ENCODE measurements at places on chromosomes 6 and 20.

DNA sequence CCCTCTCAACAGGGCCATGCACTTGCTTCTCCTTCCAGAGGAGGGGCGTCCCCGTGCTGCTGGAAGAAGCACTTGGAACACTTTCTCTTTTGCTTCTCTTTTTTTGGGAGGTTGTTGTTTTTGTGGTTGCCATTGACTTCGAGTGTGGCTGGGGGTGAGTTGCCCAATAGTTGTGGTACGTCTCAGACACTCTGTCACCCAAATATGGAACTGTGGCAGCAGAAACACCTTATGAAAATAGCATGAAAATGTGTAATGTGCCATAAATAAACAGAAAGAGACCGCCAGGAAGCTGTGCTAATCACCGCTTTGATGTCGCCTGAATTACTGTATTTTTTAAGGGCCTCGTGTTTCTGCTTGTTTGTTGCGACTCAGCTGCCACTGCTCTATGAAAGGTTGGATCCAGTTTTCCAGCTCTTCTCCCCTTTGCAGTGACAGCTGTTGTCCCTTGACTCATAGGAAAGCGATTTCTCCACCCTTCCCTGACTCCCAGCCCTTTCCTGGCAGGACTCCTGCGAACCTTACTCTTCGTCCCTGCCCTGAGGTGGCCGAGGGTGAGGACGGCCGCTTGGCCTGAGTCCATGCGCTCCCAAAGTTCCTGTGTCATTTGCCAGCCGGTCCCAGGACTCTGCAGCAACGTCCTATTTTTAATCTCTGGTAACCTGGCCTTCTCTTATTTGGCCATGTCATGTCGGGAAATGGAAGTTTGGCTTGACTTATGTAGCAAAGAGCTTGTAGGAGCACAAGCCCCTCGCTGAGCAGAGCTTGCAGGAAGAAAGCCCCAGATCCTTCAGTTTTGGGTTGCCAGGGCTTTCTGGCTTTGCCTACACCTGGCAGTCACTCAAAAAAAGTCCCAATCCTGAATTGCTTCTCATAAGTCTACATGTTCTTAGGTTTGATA lies 694.6 kb downstream of the QKI start:
- peak; percentile 34 for DNase-seq

- no peak for DNase-seq
These were observed 2.6 kb downstream of the BLCAP start for GRCh38 chr20:37524859-37525708.

DNA sequence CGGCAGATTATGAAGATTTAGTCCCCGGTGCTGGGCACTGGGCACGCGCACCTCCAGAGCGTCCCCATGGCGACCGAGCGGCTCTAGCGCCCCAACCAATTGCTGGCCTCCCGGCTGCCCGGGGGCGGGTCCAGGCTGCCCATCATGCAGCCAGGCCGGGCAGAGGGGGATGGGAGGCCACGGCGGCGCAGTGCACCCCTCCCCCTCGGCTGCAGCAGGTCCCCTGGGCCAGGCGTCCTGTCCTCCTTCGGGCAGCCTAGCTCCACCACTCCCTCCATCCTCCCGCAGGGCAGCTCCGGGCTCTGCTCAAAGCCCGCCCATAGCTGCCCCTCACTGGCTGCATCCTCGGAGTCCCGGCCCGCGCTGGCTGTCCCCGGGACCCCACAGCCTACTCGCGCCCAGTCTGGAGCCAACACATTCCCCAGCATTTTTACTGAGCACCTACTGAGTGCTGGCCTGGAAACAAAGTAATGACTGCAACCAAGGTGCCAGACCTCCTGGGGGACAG lies 99.4 kb downstream of the ASXL1 start:
- DNase-seq = no peak

DNA sequence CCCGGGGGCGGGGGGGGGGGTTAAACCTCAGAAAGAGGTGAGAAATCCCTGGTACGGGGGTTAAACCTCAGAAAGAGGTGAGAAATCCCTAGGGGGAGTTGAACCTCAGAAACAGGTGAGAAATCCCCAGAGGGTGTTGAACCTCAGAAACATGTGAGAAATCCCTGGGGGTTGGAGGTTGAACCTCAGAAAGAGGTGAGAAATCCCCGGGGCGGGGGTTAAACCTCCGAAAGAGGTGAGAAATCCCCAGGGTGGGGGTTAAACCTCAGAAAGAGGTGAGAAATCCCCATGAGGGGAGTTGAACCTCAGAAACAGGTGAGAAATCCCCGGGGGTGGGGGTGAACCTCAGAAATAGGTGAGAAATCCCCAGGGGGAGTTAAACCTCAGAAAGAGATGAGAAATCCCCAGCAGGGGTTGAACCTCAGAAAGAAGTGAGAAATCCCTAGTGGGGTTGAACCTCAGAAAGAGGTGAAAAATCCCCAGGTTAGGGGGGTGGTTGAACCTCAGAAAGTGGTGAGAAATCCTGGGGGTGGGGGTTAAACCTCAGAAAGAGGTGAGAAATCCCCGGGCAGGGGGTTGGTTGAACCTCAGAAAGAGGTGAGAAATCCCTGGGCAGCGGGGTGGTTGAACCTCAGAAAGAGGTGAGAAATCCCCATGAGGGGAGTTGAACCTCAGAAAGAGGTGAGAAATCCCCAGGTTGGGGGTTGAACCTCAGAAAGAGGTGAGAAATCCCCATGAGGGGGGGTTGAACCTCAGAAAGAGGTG lies 87.4 kb downstream of the PLG start:
- no peak for DNase-seq

DNA sequence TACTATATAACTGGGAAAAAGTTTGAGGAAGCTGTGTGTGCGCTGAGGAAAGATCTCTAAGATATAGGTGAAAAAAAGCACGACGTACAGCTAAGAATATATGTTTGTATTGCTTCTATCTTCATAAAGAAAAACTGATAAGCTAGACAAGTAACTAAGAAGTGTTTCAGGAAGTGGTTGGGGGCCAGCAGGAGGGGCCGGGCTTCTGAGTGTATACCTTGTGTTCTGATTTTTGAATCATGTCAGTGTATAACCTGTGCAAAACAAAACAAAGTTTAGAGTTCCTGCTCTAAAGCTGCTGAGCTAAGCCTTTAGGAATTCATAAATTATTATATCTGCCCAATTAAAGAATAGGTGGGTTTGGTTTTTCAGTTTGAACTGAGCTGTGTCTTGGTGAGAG lies 7.9 kb upstream of the OSER1 start:
- no peak for DNase-seq

DNA sequence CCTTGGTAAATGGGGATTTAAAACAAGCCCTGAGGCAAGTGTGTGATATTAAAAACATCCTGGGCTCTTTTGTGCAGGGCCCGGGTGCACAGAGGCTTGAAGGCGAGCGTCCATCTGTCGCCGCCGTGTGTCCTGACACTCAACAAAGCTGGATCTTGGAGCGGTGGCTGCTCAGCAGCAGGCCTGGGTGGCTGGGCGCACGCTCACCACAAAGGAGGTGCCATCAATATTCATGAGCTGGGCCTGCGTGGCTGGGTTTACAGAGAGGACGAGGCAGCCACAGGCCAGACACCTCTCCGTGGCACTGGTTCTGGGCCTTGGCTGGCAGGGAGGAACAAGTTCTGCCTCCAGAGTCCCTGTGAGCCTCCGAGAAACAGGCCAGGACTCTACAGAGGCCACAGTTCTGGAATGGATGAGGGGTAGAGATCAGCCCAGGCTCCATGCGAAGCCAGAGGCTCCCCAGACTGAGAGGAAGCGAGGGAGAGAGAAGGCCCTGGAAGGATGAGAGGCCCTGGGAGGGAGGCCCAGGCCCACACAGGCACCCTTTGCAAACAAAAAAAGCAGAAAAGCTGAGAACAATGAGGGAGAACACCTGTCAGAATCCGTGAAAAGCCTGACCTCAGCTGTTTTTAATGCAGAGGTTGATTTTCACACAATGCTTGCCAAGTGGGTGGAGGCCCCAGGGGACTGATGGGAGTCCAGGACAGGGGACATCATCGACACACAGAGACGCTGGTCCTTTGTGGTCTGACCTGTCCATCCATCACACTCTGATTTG lies 21.9 kb downstream of the BHLHE23 start:
- DNase-seq = no peak

DNA sequence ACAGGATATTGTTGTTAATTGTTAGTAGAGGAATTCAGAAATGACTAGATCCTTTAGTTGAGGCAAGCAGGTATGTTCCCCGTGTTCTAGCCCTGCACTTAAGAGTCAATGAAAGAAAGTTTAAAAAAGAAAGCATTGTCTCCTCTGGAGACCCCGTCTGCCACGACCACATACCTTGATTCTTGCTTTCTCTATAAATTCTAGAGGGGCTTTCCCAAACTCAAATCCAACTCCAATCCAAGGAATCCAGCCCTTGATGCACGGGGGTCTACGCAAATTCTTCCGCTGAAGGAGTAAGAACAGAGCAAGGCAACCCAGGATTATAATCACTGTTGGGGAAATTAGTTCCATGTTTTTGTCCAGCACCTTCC lies 401 bp downstream of the CYP39A1 start:
- no peak for DNase-seq

DNA sequence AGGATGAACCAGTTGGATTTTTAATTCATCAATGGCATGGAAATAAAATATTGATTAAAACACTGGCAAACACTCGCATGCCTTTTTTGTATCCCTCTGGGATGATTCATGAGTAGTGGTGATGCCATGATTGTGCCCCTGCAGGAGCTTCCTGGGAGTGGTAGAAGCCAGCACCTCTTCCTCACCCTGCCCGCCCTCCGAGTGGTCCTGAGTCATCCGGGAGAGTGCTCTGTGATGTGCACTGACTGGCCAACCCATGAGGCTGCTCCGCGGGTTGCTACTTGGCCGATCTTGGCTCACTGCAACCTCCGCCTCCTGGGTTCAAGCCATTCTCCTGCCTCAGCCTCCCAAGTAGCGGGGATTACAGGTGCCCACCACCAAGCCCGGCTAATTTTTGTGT lies 27.4 kb downstream of the GJA10 start:
- DNase-seq = no peak
